ENCODE measurements at places on chromosomes 12 and 14.

DNA sequence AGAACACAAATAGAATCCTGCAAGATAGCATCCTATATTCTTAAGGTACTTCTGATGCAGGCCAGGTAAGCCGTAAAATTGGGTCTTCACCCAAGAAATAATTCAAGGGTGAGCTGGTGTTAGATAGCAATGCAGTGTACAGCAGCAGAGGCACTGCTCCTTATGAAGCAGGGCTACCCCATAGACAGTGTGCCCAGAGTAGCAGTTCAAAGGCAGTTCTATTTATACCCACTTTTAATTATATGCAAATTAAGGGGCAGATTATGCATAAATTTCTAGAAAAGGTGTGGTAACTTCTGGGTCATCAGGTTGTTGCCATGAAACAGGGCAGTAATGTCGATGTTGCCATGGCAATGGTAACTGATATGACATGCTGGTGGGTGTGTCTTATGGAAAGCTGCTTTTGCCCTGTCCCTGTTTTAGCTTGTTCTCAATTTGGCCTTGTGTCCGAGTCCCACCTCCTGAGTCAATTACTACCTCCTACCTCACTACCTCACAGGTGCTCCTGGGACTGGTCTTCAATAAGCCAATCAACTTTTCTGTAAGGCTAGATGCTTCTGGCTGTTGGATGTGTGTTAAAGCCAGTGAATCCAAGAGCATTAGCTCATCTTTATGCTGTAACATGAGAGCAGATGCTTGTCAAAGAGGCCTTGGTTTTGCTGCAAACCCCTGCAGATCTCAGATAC, 61.0 kb downstream of the PPM1A start:
- DNase-seq = peak; percentile 78

GRCh38 chr12:113320401-113320800, 14.5 kb downstream of the SLC8B1 start:
- no peak for DNase-seq

GRCh38 chr12:94458877-94459727, 565 bp downstream of the CEP83 start:
- peak; percentile 49 for DNase-seq

- DNase-seq = no peak
These were observed 466.2 kb upstream of the FOXG1 start for GRCh38 chr14:28300356-28300755.

GRCh38 chr12:70982286-70982685, 61.7 kb upstream of the PTPRR start:
- DNase-seq = no peak

- DNase-seq = peak; percentile 86
These were observed 601 bp downstream of the COX14 start for GRCh38 chr12:50112456-50113218.

GRCh38 chr12:62210422-62210821, 49.8 kb upstream of the USP15 start:
- peak; percentile 35 for DNase-seq

GRCh38 chr12:115020091-115020490, 336.1 kb upstream of the TBX3 start:
- DNase-seq = no peak

DNA sequence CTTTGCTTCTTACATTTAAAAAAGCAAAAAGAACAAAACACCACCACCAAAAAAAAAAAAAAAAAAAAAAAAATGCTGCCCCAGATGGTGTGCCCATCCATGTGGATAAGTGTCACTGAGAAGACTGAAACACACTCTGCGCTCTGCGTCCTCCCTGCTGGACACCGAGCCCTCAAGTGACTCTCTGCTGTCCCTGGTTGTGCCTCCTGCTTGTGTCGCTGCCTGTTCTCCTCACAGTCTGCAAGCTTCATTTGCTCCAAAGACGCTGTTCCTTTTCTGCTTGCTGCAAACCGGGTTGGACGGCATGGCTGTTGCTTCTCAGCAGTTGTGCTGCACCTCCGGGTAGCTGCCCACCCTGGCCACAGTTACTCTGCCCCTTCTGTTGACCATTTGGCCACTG, 276.2 kb upstream of the ATP2B1 start:
- no peak for DNase-seq

GRCh38 chr14:101292448-101292847, 268.8 kb upstream of the DIO3 start:
- no peak for DNase-seq

DNA sequence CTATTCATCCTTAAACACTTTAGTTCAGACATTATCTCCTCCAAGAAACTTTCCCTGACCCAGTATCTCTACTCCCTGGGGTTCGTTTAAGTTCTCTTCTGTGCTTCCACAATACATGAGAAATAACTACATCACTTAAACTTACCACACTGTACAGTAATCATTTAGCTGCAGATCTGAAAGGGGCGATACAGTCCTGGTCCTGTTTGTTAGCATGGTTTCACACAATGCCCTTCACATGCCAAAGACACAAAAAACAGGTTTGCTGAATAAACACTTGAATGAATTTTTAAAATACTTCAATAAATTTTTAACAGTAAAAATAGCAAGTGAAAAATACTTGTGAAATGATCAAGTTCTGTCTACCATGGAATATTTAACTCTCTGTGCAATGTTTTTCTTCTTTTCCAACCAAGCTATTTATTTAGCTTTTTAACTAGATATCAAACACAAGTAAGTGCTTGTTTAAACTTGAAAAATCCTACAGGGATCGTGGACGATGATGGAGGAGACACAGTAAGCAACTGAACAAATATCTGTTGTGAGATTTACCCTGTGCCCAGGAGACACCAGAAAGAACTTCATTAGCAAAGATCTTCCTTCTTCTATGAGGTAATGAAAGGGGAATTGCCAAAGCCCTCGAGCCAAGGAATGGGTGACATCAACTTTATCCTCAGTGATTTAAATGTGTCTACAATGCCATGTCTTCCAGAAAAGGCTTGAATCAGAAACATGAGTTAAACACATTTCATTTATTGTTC, 255.6 kb upstream of the GRIP1 start:
- no peak for DNase-seq
